ENCODE measurements at places on chromosomes 1 and 21. TPM values are rescaled to one million over a fixed set of nuclear protein-coding genes. Genes with fewer than 3 reads are reported as not detected.

HPCA gene
- 0.20 TPM for total RNA-seq

LRRC52 gene
- not detected for total RNA-seq

CD34 gene
- not detected for total RNA-seq

ASH1L gene
- total RNA-seq: 45.4 TPM

S1PR1 gene
- total RNA-seq: 42.5 TPM

GJA4 gene
- not detected for total RNA-seq

KIAA0040 gene
- 45.6 TPM for total RNA-seq

DDX20 gene
- 21.5 TPM for total RNA-seq

C1QTNF12 gene
- 4.1 TPM for total RNA-seq

NASP gene
- total RNA-seq: 251 TPM

AMPD1 gene
- total RNA-seq: not detected

GIPC2 gene
- total RNA-seq: 0.05 TPM

OLFML2B gene
- not detected for total RNA-seq

AKNAD1 gene
- not detected for total RNA-seq

Measured in activated T-helper 1 cell treated with anti-CD3 and anti-CD28 coated beads, Interleukin-12 subunit alpha, Interleukin-12 subunit beta, Interleukin-2, Interleukin-4 antibody, amounts not matched to agents 30 ng/mL and 10 ng/mL and 1 ng/mL, durations not matched to agents 14 hours and 24 hours and 36 hours (primary cell).